ENCODE measurements at places on chromosomes 11 and 22.

DNA sequence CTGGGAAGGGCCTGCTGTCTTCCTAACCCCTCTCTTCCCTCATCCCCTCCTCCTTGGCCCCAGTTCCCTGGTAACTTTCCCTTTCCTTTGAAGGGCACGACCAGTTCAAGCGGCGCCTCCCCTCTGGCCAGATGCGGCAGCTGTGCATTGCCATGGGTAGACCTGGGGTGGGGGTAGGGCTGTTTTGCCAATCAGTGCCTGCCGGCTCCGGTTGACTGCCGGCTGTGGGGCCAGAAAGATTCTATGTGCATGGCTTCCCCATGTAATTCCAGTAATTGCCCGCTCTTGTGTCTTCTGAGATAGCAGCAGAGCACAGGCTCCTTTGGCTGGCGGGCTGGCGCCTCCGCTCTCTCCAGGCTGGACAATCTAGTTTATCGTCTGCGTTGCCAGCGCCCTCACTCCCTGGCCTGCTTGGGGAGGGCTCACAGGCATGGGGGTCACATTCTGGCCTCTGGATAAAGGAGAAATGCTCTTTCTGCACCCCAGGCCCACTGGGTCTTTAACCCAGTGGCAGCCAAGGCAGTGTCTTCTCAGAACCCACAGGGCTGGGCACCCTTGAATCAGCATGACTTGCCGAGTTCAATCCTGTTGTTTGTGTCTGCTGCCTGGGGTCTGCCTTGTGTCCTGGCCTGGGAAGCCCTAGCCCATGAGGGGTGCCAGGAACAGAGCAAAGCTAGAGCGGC lies 9.4 kb downstream of the SIDT2 start:
- DNase-seq: no peak

- DNase-seq: no peak
Observed at GRCh38 chr22:38250643-38251340, 22.0 kb downstream of the TMEM184B start.

DNA sequence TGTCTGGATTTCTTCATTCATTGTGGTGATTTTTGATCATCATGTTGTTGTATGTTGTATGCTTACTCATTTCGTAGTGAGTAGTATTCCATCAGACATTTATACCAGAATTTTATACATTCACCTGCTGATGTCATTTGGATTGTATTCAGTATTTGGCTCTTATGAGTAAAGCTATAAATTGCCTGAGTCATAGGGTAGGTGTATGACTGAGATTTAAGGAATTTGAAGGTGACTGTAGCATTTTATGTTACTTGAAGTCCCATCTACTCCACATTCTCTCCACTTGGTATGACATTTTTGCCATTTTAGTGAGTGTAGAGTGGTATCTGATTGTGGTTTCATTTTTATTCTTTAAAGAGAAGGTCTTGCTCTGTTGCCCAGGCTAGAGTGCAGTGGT lies 548.2 kb downstream of the TBC1D22A start:
- DNase-seq: peak; percentile 8

DNA sequence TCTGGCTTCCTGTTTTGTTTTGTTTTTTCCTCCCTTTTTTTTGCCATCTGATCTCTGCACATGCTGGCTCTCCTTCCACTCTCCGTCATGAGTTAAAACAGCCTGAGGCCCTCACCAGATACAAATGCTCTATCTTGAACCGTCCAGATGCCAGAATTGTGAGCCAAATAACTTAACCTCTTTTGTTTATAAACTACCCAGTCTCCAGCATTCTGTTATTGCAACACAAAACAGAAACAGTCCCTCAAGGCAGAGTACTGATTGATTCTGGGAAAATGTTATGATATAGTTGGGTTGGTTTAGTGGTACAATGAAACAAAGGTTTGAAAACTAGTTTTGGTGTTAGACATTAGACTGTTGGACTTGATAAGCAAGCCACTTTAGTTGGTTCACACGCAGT lies 1390.0 kb upstream of the RAG2 start:
- DNase-seq: peak; percentile 57

DNA sequence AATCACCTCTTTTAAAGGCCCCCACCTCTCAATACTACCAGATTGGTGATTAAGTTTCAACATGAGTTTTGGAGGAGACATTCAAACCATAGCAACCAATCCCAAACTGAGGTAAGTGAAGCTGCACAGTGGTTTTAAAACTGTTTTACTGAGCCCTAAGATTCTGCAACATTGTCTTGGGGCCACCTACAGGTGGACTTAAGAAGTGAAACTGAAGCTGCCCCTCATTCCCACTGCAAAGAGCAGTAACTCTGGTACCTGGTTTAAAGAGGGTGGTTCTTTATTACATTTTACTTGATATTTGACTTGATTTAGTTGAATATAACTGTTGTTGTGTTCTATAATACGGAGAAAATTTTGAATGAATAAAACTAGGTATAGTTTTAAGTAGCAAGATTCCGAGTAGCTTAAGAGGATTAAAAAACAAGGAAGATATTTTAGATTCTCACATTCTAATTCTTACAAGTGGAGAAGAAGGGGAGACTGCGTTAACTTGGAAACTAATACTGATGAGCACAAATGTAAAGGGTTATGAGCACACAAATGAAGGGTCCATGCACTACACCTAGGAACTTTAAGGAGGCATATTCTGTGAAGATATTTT lies 26.7 kb downstream of the SYT9 start:
- DNase-seq: peak; percentile 15

DNA sequence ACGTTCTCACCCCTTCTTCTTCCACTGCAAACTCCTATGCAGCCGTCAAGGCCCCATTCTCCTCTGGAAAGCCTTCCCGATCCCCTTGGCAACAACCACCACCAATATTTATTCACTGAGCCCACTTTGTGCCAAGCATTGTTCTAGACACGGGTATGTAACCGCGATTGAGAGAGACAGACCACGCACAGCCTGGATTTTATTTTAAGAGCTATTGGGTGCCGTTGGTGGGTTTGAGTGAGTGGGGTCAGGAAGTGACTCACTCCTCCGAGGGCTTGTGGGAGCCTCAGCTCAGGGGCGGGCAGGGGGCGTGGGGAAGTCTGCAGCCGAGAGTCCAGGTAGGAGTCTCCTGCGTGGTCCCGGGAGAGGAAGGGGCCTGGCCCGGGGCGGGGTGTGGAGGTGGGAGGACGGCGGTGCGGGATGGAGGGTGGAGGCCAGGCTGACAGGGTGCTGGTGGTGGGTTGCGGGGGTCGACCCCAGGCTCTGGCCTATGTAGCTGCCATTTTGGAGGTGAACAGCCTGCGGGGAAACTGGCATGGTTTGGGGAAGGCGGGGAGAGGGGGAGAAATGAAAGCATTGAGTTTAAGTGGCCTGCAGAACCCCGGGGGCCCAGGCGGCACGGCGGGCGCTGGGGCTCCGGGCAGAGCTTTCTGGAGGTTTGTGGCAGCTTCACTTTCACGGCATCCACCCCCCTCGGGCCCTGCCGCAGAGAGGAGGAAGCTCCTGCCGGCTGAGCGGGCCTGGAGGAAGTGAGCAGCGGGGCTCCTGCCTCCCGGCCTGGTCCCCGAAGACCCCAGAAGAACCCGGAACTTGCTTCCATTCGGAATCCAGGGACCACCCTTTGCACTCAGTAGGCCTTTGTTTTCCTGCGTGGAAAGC lies 547 bp downstream of the PARVG start:
- DNase-seq: no peak

GRCh38 chr11:70547821-70548670 lies 149.7 kb downstream of the CTTN start:
- DNase-seq: no peak

- DNase-seq: peak; percentile 41
Observed at GRCh38 chr11:23112987-23113886, 253.0 kb upstream of the CCDC179 start.

GRCh38 chr11:132886335-132886734 lies 646.0 kb downstream of the OPCML start:
- DNase-seq: peak; percentile 59

Data from mammary epithelial cell (primary cell).